ENCODE measurements at places on chromosomes 11 and 22. TPM values are rescaled to one million over a fixed set of nuclear protein-coding genes. Genes with fewer than 3 reads are reported as not detected.

The MPPED2 gene
- polyA plus RNA-seq: 9.4 TPM

DNA sequence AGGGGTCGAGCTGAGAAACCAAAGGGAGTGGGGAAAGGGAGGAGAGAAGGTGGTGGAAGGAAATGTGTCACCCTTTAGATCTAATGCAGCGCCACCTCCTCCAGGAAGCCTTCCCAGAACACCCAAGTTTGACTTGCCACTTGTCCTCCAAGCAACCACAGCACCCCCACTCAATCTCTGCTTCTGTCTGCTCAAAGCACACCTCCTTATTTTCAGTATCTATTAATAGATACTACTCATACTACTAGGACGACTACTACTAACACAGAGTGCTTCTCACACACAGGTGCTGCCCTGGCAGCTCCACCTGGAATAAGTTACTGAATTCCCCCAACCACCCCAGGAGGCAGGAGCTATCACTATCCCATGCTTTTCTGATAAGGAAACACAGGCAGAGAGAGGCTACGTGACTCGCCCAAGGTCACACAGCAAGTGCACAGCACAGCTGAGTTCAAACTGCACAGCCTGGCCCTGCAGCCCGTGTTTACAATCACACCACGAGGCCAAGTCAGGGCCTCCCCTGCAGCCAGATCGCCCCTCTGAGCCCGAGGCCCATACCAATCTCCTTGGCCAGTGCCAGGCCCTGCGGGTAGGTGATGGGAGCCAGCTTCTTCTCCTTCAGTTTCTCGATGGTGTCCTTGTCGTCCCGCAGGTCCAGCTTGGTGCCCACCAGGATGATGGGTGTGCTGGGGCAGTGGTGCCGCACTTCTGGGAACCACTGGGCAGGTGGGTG is 13.2 kb downstream of the RAC2 start:
- no peak for DNase-seq

The BIRC3 gene
- polyA plus RNA-seq: 0.74 TPM

The SLC16A8 gene
- polyA plus RNA-seq: 3.1 TPM

DNA sequence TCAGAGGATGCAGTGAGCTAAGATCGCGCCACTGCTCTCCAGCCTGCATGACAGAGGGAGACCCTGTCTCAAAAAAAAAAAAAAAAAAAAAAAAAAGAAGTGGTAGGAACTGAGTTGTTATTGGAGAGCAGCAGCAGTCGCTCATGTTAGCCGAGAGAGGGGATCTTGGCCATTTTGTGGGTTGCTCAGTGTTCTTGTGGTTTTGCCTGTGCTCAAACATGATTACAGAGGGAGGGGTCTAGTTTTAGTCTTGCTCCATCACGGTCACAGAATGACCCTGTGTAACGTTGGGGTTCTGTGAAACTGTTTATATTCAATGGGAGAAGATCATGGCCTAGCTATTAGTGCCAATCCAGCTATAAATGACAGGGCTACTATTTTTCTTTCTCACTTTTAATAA is 1.9 kb downstream of the DPAGT1 start:
- no peak for DNase-seq

- DNase-seq: no peak
Measured at GRCh38 chr22:45162531-45162930, 1.2 kb upstream of the NUP50 start.

The DSCAML1 gene
- 0.64 TPM for polyA plus RNA-seq

DNA sequence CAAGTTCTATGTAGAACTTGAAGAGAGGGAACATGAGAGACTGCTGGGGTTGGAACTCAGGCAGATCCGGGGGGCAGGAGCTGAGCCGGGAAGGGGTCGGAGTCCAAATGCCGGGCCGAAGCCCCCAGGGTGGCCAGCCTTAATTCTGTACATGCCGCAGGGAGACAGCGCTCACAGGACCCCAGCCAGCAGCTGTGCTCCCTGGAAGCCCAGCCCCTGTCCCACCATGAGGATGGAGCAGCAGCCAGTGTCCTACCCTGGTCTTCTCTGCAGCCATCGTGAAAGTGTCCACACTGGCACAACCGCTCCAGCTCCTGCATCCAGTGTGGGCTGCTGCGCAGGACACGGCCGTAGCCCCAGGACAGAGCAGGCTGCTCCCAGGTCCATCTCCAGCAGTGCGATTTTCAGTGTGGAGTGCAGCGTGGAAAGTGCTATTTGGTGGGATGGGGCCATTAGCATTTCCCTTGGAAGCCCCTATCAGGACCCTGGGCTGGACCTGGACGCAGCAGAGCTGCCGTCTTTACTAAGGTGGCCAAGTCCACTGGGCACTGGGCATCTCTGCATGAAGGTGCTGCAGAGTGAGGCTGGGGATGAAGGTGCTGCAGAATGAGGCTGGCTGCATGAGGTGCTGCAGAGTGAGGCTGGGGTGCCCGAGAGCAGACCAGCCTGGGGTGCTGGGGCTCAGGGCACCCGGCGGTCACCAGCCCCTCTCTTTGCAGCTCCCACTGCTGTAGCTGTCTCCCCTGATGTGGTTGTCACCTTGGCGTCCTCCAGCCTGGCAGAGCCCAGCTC is 737.4 kb downstream of the BRD1 start:
- no peak for DNase-seq

GRCh38 chr11:120710354-120711131 is 199.0 kb downstream of the GRIK4 start:
- peak; percentile 49 for DNase-seq
